AG04449 (cell line): ENCODE measurements at places on chromosomes 16 and 17.
A peak's percentile ranks its signal among the peaks of the same experiment; 100 is the strongest.

GRCh38 chr17:38886643-38887010, 16.8 kb downstream of the LASP1 start:
- no peak for DNase-seq

GRCh38 chr16:54070789-54071343, 215.7 kb downstream of the IRX3 start:
- DNase-seq: no peak

DNA sequence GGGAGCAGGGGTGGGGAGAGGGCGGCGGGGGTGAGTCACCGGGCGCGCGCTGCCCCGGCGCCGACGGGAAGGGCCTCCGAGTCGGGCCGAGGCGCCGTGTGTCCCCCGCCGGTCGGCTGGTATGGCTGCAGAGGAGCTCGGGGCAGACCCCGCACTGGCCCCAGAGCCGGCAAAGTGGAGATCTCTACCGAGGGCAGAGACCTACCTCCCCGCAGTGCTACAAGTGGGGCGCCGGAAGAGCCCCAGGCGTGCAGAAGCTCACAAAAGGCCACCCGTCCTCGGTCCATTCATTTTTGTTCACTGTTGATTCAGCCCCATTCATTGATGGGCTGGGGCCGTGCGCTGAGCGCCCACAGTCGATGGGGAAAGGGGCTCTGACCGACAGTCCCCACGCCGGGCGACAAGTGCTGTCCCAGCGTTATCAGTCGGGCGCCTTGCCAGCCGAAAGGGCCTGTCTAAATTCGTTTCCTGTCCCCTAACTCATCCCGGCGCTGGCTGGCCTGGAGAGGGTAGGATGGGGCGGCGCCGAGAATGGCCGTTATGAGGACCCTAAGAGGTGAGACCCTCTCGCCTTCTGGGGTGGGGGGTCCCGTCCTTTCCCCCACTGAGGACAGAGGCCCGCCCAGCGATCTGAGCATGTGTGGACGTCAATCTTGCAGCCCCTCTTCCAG, 709 bp upstream of the ENO3 start:
- no peak for DNase-seq

DNA sequence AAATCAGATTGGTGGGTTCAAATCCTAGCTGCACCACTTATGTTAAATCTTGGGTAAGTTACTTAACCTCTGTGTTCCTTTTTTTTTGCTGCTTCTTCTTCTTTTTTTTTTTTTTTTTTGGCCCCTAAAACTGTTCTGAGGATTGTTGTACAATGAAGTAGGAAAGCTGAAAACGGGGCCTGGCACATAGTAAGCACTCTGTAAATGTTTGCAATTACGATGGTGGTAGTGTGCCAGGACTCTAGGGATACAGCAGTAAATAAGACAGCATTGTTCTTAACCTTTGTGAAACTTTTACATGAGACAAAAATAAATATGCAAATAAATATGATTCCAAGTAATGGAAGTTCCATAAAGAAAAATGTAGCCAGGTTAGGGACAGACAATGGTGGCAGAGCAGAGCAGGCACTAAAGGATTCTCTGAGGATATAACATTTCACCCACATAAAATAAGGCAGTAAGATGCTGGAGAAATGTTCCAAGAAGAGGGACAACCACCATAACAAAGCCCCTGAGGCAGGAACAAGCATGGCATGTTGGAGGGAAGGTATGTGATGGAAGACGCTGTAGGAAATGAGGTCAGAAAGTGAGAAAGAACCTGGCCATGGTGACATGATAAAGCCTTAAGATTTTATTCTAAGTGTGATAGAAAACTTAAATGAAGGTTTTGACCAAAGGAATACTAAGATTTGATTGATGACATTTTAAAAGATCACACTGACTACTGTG, 127.3 kb downstream of the NLK start:
- DNase-seq: no peak

DNA sequence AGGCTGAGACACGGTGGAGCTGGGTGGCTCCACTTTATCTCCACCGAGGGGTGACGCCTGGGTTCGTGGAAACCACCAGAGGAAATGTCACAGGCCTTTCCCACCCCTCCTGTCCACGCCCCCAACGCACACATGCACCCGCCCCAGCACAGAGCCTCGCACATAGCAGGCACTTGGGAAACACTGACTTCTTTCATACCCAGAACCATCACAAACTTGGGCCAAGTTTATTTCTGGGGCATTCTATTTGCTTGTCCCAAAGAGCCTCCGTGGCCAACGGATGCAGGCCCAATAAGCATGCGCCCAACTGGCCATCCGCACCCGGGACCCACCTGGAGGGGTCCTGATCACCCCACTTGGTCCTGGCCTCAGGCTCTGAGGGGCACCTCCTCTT, 3.3 kb downstream of the BCAR1 start:
- no peak for DNase-seq

- DNase-seq: no peak
Measured at GRCh38 chr16:62963846-62964245, 927.6 kb upstream of the CDH8 start.

DNA sequence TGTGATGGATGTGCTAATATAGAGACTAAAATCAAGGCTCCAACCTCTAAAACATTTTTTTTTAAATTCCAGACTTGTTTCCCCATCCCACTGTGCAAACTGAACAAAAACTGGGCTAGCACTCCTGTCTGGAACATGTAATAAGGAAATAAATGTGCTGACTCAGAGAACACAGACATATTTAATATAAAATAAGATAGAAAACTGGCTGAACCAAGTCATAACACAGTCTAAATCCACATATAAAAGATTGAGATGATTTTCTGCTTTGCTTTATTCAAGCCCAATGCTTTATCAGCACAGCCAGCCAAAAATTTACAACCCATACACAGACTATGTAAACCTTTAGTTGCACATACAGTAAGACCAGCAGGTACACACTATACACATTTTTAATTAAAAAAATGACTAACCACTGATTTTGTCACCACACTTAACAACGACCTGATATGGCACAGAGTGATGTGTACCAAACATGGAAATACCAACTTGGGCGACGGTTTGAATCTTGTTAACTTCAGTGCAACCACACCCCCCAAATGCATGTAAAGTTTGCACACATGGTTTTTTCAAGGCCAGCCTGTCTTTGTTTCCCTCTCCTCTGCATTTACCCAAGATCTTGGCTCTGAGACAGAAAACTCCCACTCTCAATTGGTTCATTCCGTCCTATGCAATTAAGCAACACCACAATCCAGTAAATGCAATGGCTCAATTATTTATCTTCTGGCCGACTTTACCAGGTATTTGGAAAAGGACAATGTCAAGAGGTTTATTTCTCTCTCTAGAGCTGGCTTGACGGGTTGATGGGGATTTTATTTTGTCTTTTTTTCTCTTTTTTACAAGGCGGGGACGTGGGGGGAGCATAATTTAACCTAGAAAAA, 1.2 kb downstream of the STAT3 start:
- DNase-seq: no peak

- no peak for DNase-seq
Measured at GRCh38 chr16:4803401-4803844, 990 bp upstream of the ROGDI start.

GRCh38 chr16:80012586-80012985, 412.0 kb upstream of the MAF start:
- DNase-seq: no peak

DNA sequence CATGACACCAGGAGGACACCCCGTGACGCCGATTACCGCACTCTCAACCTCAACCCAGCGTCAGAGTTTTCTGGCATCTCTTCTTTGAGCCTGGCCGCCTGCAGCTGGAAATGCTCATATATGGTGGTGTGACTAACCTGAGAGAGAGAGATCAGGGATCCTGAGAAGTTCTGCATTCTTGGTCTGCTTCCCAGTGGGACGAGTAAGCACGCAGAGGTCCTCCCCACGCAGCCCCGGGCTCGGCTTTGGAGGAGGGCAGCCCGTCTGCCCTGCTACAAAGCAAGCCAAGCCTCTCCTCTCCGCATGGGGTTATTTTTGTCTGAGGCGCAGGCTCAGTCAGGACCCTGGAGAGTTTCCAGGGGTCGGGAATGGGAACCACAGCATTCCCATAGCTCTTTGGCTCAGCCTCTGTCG, 16.5 kb downstream of the CRISPLD2 start:
- DNase-seq: peak; percentile 100

DNA sequence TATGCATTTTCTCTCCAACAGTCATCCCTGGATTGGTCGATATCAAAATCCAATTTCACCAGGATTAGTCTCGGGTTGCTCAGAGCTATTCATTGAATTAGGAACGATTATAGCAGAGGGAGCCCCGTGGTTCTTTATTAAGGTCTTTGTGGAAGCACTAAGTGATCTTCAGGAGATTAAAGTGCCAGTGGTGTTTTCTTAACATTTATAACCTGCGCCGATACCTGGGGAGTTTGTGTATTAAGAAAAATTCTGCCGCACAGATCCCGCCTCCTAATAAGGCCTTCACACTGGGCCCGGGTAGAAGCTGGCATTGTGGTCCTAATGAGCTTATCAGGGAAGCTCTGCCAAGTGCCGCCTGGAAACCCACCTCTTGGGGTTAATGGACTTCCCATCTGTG, 238.7 kb downstream of the RBFOX1 start:
- DNase-seq: no peak

DNA sequence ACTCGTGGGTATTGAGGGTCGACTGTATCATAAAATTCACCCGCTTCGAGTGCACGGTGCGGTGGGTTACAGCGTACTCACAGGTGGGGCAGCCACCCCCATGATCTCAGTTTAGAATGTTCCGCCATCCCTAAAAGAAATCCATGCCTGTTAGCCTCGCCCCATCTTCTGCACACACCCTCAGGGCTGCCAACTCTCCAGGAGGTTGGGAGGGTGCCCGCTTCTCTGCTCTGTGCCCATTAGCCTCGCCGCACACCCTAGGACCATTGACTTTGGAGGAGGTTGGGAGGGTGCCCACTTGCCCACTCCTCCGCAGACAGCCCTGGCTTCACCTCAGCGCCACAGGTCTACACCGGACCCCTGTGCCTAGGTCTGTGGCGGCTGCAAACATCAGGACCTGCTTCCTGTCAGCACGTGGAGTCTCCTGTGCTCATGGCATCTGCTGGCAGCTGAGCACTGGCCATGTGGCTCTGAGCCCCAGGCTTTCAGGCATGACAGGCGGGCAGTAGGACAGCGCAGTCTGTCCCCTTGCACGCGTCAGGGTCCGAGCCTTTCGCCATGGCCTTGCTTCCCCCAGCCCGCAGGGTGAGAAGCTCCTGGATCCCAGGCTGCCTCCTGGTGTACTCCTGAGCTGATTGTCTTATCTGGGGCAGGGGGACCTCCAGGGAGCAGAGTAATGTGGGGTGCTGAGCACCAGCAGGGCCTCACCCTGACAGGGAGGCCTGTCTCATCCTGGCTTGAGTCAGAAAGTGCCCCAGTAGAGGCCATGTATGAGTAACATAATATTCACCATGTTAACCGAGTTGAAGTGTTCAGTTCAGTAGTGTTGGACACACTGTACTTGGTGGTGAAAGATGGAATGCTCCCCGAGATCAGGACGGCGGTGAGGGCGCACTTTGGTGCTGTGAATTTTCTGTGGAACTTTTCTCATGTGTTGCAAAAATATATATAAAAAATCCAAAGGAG, 21.9 kb downstream of the NME3 start:
- no peak for DNase-seq

- no peak for DNase-seq
Measured at GRCh38 chr17:38885728-38886642, 16.1 kb downstream of the LASP1 start.

GRCh38 chr16:67230809-67231660, 4.1 kb downstream of the TMEM208 start:
- no peak for DNase-seq

DNA sequence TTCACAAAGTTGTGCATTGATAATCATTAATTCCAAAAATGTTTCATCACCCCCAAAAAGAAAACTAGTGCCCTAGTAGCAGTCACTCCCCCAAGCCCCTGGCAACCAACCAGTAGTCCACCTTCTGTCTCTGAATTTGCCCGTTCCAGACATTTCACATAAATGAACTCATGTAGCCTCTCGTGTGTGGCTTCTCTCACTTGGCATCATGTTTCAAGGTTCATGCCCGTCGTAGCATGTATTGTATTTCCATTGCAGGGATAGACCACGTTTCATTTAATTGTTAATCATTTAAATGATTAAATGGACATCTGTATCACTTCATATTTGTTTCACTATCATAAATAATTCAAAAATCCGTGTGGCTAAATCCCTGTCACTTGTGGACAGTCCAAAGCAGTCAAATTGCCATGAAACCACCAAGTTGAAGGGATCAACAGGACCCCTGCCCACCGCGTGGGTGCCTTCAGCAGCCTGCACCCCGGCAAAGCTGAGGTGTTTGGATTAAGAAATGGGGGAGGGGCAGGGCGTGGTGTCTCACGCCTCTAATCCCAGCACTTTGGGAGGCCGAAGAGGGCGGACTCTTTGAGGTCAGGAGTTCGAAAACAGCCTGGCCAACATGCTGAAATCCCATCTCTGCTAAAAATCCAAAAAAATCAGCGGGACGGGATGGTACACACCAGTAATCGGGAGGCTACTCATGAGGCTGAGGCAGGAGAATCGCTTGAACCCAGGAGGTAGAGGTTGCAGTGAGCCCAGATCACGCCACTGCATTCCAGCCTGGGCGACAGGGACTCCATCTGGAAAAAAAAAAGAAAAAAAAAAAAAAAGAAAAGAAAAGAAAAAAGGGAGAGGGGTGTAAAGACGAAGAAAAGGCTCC, 8.7 kb upstream of the FLYWCH2 start:
- DNase-seq: no peak

- no peak for DNase-seq
Measured at GRCh38 chr17:82042649-82043048, 5.2 kb upstream of the DCXR start.

DNA sequence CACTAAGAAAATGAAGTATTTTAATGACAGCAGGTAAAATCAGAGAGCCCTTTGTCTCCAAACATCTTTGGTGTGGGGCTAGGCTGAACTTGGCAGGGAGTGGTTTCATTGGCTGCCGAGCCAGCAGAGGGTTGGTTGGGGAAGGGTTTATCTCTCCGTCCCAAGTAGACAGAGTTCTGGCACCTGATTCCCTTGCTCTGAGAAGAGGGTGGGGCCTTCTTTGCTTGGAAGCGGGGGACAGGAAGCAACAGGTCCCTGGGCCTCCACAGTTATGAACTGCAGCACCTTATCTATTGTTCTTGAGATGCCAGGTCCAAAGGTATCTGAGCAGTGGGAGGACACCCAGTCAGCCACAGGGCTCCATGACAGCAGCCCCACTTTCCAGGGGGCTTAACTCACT, 12.3 kb upstream of the CDH1 start:
- no peak for DNase-seq

GRCh38 chr16:84461029-84461412, 43.4 kb downstream of the MEAK7 start:
- DNase-seq: no peak

DNA sequence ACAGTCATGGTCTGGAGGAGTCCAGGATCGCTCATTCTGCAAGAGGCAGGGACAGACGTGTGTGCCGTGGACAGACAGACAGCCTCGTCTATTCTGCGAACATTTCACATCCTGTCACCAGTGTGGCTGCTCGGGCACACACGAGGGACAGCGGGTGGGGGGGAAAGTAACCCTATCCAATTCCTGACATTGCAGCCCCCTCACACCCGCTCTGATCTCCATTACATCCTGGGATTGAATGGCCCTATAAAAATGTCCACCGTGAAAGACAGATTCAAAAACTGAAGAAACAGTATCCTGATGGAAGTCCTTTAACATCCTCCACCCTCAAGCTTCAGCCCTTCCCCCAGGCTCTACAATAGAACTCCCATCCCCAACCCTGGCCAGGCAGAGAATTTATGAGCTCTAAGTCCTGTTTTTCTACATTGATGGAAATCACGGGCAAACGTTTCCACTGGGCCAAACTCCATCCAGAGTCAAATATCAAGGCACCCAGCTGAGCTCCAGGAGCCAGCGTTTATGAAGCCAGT, 39.4 kb downstream of the HS3ST3A1 start:
- peak; percentile 81 for DNase-seq
